ENCODE measurements at places on chromosomes 13 and 19.

DNA sequence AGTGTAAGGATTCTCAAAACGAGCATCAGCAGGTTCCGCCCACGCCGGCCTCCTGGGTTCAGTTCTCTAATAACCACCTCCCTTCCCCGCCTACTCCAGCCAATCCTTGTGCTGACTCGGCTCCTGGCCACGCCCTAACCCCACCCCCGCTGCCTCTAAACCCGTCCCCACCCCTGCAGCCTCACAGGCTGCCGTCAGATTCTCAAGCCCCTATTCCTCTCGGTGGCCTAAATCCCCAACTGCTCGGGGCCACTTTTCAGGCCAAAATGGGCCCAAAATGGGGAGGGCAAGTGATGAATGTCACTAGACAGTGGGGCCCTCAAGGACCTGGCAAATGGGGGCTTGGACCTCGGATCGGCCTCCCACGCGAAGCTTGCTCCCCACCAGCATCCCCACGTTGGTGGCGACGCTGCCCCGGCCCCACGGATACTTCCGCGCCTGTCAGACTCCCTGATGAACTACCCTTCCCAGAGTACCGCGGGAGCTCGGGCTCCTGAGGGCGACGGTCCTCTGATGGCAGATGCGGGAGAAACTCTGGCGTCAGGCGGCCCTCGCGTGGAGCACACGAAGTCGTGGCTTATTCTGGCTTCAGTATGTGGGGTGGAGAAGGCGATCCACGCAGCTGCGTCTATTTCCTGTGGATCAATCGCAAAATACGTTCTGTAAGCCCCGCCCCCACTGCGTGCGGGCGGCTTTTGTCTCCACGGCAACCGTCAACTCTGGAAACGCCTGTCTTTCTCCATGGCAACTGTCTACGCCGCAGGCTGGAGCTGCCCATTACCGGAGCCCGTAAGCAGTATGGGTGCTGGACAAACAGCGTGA lies 24.8 kb downstream of the ZNF473 start:
- peak; percentile 58 for DNase-seq

DNA sequence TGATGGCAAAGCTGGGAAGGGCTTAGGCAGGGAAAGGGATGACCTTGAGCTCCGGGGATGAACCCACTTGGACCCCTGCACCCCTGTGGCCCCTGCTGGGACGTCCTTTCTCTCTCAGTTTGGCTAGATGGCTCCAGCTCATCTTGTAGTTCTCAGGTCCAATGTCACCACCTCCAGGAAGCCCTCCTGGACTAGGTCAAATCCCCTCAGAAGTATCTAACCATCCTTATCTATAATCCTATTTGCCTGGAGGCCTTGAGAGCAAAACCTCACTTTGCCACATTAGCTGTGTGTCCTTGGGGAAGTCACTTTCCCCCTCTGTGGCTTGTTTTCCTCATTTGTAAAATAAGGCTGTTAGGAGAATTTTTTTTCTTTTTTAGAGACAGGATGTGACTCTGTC lies 42.7 kb upstream of the NFIC start:
- no peak for DNase-seq

DNA sequence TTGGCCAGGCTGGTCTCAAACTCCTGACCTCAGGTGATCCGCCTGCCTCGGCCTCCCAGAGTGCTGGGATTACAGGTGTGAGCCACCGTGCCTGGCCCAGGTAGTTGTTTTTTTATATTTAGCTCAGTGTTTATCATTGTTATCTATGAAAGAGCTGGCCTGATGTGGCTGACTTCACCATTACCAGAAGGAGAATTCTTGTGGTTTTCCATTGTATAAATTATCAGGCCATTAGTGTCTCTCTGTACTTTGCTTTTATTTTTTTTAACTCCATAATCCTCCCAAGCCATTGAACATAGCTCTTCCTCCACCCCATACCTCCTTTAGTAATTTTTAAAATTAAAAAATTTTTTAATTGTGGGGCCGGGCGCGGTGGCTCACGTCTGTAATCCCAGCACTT lies 24.2 kb downstream of the CERS4 start:
- peak; percentile 76 for DNase-seq

DNA sequence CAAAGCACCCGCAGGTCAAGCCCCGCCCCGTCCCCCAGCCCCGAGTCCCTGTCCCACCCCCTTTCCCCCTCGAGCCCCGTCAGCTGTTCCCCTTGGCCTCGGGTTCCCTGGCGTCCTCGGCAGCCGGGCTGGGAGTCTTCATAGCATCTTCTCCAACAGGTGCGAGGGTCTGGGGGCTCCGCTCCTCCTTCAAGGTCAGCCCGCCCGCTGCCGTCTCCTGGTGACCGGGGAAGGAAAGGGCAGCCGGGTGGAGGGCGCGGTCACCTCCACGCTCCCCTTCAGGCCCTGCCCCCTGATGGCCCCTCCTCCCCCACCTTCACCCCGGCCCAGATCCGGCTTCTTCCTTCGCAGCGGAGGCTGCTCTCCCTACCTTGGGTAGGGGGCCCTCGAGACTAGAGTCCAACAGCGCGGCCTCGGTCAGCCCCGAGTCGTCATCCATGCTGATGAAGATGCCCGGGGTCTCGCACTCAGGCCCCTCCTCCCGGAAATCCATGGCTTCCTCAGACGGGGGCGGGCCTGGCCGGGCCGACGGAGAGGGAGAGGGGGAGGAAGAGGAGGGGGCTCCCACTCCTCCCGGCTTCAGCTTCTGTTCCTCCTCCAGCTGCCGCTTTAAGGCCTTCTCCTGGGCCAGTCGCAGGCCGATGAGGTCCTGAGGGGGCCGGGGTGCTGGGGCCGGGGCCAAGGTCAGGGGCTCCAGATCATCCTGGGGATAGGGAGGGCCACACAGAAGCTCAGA lies 541 bp upstream of the RSPH6A start:
- DNase-seq: no peak

DNA sequence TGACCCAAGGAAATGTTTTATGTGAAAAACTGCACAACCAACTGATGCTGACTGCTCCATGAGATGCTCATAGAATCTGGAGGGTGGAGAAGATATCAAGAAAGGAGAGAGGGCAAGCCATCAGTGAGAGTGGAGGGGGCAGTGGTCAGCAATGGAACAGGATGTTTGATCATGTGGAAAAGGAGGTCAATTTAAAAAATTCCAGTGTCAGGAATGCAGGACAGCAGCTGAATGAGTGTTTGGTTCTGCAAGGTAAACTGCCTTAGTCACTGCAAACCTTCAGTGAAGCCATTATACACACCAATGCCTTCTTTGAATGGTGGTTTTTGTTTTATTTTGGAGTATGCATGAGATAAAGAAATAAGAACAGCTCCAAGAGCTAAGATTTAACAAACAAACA lies 121.5 kb downstream of the FGF14 start:
- DNase-seq: no peak

DNA sequence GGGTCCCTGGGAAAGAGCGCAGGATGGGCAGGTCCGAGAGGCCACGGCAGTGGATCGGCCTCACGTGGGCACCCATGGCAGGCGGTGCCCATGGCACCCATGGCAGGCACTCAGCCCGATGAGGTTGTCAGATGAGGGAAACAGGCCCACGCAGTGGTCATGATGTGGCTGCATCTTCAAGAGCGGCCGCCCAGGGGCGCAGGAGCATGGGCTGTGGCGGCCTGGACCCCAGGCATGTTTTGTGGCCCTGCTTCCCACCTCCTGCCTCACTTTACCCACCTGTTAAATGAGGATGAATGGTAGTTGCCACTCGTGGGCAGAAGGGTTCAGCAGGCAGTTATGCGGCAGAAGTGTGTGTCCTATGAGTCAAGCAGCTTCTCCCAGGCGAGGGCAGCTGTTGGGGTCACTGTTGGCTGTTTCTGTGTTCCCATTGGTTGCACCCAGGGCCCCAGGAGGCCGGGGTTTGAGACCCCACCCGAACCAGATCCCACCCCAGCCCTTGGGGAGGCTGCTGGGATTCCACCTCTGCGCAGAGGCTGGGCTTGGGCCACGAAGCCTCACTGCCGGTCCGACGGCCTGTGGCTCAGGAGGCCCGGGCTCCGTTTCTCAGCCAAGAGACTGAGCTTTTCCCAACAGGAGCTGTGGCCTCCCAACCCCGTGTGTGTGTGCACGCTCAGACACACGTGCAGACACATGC lies 30.0 kb downstream of the CSNK1G2 start:
- no peak for DNase-seq

DNA sequence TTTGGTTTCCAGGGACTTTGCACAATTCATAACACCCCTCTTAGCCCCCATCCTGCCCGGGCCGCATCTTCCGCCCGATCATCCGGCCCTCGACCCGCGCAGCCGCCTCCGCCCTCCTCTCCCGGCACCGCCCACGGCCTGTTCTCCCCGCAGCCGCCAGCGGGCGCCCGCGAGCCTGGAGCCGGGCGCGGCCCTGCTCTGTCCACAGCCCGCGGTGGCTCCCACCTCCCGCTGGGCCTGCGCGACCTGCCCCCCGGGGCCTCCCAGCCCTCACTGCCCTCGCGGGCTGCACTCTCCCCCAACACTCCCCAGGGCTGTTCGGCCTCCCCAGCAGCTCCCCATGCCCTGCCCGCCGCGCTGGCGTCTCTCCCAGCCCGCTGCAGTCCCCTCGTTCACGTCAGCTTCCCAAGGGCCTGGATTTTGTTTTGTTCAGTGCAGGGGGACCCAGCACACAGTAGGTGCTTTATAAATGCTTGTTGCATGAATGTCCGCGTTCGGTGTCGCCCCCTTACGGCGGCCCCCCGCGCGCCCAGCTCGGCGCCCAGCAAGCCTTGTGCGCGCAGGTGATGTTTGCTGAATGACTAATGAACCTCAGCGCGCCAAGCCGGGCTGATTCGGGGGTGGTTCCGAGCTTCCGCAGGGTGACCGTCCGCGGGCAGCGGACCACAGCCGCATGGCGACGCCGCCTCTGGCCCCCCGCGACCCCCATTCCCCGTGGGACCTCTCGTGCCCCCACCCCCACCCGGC lies 4.6 kb upstream of the APC2 start:
- DNase-seq: no peak

DNA sequence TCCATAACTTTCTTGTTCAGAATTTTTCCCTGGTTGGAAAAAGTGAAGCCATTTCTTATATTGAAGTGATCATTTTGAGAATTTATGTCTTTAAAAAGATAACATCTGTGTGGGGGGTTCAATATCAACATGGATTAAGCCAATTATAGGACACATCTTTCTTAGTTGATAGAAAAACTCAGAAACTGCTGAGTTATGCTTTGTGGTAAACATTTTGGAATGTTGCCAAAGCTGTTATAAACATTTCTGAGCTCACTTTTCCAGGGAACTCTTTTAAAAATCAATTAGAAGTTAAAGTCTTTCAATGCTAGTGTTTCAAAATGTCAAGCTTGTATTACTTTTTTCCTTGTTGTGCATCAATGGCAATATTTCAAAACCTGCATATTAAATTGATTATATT lies 248.8 kb downstream of the DACH1 start:
- DNase-seq: peak; percentile 63

DNA sequence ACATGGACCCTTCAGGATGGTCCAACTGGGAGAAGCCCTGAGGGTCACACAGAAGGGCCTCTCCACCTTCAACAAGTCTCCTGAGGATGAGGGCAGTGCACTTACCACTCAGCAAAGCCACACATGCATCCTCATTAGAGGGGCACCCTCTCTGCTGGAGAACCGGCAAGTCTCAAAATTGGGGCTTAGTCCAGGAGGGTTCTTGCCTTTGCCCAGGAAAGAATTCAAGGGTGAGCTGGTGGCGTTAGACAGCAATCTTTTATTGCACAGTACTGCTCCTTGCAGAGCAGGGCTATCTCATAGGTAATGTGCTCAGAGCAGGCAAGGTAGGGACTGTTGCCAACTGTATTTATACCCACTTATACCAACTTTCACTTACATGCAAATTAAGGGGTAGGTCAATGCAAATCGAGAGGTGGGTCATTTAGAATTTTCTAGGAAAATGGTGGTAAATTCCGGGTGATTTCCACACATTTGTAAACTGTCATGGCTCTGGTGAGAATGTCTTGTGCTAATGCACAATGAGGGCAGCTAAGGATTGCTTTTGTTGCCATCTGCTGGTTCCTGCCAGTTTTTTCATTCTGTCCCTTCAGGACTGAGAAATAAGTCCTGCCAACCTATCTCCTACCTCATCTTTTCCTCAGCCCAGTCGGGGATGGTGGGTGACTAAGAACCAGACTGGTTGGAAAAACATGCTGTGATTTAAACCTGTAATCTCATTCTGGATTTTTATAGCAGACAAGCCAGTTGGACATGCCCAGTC lies 27.8 kb upstream of the IGSF23 start:
- DNase-seq: peak; percentile 43

DNA sequence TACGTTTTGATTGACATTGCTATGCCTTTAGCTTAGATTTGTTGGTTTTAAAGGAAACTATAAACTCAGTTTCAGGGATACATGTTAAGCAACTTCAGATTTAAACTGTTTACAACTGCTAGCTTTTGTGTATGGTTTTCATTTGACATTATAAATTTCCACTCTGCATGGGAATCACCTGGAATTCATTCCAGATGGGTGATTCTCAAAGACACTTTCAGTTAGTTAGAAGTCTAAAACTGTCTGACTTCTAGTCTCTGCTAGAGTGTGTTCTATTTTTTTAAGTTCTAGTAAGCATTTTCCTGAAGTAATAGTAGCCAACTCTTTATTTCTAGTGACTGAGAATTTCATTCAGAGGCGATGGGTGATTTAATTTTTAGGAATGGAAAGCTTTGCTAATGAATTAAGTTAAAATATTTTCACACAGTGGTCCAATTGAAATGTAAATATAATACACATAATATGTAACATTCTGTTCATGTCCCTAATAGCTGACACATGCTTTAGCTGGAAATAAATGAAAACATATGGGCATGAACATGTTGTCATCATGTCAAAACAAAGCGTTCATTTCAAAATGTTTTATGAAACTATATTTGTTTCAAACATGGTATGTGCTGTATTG lies 58.3 kb upstream of the CSNK1A1L start:
- no peak for DNase-seq

DNA sequence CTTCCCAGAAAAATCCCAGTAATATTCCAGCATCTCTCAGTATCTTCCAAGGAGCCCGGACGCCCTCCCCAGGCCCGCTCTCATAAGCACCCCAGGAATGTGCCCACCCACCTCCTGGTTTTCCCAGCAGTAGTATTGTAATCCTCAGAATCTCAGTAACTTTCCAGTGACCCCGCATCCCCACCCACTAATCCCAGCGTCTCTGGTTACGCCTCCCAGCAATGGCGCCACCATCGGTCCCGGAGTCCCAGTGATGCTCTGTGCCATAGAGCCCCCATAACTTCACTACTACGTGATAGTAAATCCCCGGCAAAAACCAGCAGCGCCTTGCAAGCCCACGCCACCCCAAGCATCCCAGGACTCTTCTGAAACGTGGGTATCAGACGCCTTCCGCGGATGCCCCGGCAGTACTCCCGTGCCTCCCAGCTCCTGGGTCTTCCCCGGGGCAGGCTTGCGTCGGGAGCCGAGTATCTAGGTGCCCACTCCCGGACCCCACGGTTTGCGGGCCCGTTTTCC lies 928 bp upstream of the PNPLA6 start:
- peak; percentile 82 for DNase-seq

GRCh38 chr13:48949566-48950500 lies 25.9 kb upstream of the FNDC3A start:
- peak; percentile 6 for DNase-seq

DNA sequence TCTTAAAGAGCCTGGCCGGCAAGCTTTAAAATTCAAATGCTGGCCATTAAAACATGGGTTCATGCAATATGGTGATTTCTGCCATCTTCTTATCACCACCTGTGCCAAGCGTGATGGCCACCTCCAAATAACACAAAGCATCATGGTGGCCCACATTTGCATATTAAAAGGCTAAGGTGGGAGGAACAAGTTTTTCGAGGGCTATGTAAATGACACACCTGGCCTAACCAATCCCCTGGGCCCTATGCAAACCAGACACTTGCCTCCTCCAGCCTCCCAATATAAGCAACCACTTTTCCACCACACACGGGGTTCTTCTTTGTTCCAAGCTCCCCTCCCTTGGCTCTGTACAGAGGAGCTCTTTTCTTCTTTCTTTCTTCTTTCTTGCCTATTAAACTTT lies 14.4 kb downstream of the LILRB4 start:
- no peak for DNase-seq

- no peak for DNase-seq
Observed at GRCh38 chr13:21053231-21053630, 8.2 kb downstream of the LATS2 start.
